Activated T-cell treated with anti-CD3 and anti-CD28 coated beads, Interleukin-2, amount 50 U/mL, for 24 hours (primary cell): ENCODE measurements at places on chromosomes 5 and 9.
A peak's percentile ranks its signal among the peaks of the same experiment; 100 is the strongest.

DNA sequence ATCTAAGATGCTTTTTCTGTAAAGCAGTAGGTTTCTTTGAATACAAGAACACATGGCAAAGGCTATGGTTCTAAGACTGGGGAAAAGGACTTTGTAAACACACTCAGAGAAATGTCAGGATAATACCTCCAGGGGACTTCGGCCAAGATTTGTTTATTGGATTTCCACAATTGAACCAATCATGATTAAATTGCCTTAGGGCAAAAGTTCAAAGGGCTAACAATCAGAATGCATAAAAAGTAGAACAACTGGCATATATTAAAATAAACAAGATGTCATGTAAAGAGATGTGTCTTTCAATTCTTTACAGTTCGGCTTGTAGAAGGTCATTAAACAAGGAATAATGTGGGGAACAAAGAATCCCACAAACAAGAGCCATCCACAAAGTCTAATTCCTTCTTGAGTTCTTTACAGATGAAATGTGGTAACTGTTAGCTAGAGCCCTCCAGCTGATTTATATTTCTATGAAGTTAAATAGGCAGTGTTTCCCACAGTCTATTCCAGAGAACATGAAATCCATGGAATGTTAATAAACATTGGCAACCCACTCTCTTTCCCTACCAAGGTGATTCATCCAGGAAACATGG is 565.5 kb downstream of the ZNF608 start:
- DNase-seq = no peak

GRCh38 chr9:88990729-88991065 is 571 bp upstream of the S1PR3 start:
- no peak for DNase-seq

DNA sequence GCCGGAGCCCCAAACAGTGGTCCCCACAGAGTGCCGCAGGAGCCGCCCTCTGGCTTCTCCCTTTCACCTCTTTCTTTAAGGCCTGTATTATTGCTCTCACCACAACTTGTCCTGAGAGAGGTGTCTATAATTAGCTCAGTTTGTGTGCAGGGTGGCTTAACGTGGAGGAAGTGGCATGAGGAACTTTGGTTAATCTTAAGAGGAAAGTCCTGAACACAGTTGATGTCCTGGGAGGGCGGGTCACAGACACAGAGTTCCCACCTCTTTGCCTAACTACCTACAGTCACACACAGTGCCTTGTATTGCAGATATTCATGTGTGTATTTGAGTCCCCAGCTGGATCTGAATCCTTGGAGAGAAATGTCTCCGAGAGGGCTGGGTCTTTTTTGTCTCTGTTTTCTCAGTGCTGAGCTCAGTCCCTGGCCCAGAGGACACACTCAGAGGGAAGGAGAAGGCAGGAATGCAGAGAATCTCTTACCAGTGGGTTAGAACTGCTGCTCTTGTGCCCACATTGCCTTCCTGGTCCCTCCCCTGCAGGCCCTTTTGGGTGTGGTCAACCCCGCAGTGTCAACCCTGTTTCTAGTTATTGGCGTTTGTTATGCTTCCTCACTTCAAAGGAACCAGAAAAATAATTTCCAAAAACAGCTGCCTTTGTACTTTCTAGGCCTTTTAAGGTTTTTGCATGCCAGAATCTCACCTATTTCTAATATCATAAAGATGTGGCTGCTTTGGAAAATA is 392.5 kb downstream of the KDM4C start:
- no peak for DNase-seq

DNA sequence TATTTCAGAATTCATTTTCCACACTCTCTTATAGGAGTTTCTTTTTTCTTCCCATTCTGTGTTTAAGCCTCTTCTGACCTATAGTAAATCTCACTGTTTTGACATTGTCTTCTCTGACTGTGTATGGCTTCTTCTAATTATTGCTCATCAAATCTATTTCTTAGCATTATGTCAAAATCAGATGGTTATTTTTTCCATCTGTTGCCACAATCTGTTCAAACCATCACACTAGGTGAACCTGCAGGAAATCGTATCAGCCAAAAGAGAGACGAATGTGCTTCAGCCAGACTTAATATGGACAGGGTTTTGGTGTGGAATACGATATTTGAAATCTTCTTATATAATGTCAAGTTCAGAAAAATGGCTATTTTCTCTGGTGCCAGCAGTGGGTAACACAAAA is 15.9 kb upstream of the SEMA4D start:
- DNase-seq = no peak

- DNase-seq = no peak
Observed at GRCh38 chr5:163387589-163388343, 49.6 kb upstream of the CCNG1 start.

DNA sequence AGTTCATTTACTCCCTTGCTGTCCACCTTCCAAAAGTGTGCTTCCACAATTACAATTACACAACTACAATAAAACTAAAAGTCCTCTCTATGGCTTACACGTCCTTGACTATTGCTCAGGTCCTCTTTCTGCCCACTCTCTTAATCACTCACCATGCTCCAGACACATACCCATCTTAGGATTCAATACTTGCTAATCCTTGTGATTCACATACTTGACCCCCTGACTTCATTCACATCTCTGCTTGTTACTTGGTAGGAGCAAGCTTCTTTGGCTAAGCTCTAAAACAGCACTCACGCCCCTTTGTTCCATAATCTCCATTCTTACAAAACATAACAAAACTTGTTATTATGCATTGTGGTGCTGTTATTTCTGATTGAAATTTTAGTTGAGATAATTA is 215.8 kb downstream of the EDIL3 start:
- DNase-seq = no peak

DNA sequence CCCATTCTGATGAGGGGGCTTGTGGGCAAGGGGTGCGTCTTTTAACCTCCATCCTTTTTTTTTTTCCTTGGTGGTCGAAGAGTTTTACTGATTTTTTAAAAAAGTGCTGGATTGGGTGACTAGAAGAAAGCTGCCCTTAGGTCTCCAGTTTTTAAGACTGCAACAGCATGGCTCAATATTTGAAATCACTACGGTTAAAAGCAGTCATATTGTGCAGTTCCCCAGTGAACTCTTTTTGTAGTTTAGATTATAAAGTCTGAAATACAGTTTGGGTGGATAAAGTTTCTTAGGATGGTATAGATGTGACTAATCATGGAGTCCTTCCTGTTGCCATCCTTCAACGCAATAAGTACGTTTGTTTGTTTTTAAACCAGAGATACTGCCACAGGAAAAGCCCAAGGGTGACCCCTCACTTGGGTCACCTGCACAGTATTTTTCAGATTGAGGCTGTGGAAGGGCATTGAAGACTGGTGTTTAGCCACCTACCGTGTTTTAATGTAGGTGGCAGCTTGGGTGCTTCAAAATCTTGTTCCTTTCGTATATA is 520 bp upstream of the DHFR start:
- no peak for DNase-seq

DNA sequence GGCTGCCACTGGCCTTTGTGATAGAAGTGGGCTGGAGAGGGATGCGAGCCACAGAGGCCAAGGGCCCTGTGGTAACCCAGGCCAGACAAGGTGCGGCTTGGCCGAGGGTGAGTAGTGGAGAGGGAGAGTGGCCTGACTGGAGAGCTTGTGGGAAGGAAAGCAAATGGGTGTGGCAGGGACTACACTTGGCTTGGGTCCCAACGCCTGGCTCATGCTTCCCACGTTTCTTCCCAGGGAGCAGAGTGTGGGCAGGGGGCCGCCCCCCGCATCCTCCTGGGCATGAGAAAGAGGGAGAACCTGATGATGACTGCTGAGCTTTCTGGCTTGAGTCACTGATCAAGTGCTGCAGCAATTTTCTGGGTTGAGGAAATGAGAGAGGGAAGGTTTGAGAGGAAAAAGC is 95.7 kb downstream of the ANKH start:
- no peak for DNase-seq

- DNase-seq = no peak
Observed at GRCh38 chr5:56099346-56099745, 104.6 kb upstream of the IL6ST start.

DNA sequence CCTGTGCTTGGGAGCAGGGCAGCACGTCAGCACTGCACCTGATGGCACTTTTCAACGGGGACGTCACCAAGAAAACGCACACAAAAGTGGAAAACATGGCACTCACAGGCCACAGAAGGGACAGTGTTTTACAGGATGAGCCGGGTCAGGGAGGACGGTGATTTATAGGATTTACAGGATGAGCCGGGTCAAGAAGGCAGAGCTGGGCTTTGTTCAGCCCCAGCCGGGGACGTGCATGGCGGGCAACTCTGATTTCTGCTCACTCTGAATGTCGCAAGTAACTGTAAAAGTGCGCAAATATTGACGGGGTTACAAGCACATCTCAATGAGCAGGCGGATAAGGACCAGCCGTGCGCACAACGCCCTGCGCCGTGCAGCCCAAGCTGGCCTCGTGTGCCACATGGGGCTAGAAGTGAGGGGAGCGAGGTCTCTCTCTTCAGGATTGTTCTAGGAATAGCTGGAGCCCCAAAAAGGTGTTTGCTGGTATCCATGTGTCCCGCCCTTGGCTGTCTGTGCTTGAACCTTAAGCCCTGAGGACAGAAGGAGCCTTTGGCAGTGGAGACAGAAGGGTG is 16.4 kb downstream of the SLC6A18 start:
- no peak for DNase-seq

GRCh38 chr5:148091991-148092964 is 28.5 kb downstream of the SPINK5 start:
- no peak for DNase-seq

DNA sequence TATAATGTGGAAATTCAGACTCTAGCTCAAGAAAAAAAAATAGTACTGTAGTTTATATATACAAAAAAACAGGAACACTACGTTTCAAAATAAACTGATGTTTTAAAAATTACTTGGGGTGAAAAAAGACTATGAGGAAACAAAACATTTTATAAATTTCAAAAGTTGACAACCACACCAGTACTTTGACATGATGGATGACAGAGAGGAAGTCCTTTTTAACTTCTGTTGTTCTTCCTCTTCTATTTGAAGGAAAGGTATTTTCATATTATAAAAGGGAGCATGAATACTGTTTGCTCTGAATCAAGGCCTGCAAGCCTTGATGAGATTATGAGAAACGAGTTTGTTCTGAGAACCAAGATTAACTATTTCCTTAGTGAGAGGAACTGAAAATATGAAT is 456.9 kb downstream of the TAF11L14 start:
- DNase-seq = no peak

DNA sequence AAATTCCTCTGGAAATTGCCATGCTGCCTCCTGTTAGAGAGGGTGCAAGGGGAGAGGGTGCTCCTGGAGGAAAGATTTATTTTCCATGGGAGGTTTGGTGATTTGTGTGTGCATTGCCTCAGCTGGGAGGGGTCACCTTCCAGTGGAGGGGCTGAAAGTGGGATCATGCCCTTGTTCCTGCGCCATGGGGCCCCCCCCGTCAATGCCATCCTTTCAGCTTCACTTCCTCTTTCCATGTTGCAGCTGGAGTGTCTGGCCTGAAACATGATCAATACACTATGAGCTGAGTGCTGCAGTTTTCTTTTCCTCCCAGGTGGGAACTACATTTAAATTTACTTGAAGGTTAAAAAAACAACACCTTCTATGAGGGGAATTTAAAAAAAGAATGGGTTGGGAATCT is 176.8 kb downstream of the MELK start:
- DNase-seq = no peak

DNA sequence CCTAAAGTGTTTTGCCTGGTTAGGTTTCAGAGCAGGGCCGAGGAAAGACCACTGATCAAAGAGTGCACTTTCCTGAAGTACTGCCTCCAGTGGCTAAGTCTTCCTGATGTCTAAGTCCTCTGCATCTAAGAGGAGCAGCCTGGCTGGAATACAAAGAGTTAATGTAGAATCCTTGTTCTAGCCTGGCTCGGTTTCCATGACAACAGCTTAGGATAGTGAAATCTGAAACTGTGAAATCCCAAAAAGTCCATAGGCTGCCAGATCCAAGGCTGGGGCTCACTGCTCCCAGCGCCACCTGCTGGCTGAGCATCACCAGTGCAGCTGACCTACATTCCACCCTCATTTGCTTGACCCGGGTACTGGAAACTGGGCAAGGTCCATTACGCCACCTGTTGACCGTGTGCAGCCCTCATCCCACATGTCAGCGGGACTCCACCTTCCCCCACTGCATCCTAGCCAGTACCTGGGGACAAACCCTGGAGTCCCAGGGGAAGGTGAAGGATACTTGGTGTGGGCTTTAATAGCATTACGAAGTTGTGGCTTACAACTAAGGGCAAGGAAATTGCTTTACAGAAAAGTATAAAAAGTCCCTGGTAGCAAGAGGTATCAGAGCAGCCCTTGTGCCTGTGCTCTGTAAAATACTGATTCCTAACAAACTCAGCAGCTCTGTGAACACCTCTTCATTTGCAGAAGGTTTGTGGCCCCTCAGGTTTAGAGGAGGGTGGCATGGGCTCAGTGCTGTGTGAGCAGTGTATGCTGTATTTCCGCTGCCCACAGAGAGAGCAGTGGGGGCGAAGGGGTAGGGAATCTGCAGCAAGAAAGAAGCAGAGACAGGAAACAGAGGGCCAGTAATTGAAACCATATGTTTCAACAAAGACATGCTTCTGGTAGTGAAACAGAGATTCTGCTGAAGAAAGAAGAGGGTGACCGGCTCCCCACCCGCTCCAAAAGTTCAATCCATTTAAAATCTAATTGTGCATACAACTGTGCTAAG is 36.0 kb downstream of the PCDHGC5 start:
- DNase-seq = peak; percentile 68

- no peak for DNase-seq
Observed at GRCh38 chr5:142547445-142548380, 138.2 kb downstream of the FGF1 start.

DNA sequence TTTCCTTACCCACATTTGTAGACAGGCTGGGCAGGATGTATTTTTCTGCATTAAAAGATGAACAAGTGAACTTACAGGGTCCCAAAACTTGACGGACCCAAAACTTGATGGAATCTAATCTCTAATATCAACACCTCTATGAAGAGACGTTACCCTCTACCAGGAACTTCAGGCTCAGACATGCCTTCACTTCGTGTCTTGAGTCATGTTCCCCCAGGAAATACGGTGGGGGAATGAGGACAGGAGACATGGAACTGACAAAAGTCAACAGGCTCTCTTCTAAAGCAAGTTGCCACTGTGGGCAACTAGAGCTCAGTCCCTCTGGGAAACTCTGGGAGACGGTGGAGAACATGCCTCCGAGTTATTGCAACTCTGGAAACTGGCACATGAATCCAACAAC is 196.1 kb downstream of the PAPPA start:
- no peak for DNase-seq

- no peak for DNase-seq
Observed at GRCh38 chr9:5698810-5699556, 70.1 kb downstream of the RIC1 start.
